ENCODE measurements at places on chromosomes 11 and 22.
A peak's percentile ranks its signal among the peaks of the same experiment; 100 is the strongest.

DNA sequence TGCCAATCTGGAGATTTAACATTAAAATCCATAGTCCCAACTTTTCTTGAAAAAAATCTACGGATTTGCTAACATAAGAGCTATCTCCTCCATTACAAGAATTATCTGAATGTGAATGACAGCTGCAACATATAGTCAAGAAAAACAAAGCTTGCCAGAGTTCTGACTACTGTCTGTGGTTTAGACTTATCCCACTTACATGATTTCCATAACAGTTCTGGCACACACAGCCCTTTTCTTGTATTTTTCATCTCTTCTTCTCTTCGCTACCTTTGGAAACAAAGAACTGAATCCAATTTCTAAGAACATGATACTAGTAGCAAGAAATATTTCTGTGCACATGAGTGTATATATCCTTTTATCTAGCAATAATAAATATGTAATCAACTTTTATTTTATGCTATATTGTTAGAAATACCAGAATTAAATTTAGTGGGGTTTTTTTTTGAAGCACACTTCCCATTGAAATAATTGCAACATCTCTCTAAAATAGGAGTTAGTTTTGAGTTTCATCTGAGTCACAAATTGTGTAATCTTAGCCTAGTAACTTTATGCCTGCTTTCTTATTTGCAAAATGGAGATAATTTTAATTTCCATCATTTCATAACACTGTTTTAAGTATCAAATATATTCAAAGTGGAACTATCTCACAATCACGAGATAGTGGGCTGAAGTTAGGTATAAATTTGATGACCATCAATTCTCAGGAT lies 1217.6 kb downstream of the JRKL start:
- no peak for DNase-seq

- peak; percentile 46 for DNase-seq
These were observed 88.4 kb downstream of the SLC1A2 start for GRCh38 chr11:35330931-35331330.

GRCh38 chr11:62850911-62851806 lies 11.8 kb upstream of the WDR74 start:
- DNase-seq = no peak

GRCh38 chr22:20298803-20299745 lies 20.8 kb downstream of the DGCR6L start:
- peak; percentile 94 for DNase-seq

DNA sequence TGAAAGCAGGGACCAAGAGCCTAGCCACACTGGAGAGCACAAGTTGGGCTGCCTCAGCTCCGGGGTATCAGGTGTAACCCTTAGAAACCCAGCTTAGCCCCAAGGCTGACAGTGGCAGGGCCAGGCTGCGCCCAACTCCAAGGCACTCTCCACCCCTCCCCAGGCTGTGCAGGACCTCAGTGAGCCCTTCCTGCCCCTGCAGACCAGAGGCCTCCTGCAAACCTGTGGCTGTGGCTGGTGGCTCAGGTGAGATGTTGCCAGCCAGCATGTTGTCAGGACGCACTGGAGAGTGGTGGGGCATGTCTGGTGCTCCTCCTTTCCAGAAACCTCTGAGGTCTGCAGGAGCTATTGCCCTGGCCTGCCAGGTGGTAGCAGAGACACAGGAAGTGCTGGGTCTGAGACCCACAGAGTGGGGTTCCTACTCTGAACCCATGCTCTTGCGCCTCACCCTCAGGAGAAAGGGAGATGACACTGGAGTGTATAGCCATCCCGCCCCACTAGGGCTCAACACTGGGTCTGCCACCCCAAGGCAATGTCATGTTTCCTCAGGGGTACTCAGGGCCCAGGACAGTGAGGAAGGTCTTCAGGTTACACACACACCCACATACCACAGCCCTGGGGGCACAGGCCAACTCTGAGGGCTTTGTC lies 2.4 kb upstream of the SCARF2 start:
- DNase-seq = no peak

GRCh38 chr11:110069158-110069737 lies 23.9 kb upstream of the ZC3H12C start:
- DNase-seq = peak; percentile 3

GRCh38 chr22:30572840-30573593 lies 1.4 kb downstream of the GAL3ST1 start:
- DNase-seq = peak; percentile 92

Data from small intestine (tissue), 16 donors.